Stomach (tissue), 19 donors: ENCODE measurements at places on chromosomes 11 and 22. TPM values are rescaled to one million over a fixed set of nuclear protein-coding genes. Genes with fewer than 3 reads are reported as not detected.

GRCh38 chr11:69924308-69925161 is 105.3 kb upstream of the FGF3 start:
- no peaks in the 10 kb centered on the region for H3K36me3 ChIP-seq
- no peaks in the 10 kb centered on the region for H3K27me3 ChIP-seq
- no peak overlapping the region for H3K27ac ChIP-seq
- no peak for DNase-seq
- H3K4me1 ChIP-seq: peaks cover 8% of the 10 kb centered on the region

DNA sequence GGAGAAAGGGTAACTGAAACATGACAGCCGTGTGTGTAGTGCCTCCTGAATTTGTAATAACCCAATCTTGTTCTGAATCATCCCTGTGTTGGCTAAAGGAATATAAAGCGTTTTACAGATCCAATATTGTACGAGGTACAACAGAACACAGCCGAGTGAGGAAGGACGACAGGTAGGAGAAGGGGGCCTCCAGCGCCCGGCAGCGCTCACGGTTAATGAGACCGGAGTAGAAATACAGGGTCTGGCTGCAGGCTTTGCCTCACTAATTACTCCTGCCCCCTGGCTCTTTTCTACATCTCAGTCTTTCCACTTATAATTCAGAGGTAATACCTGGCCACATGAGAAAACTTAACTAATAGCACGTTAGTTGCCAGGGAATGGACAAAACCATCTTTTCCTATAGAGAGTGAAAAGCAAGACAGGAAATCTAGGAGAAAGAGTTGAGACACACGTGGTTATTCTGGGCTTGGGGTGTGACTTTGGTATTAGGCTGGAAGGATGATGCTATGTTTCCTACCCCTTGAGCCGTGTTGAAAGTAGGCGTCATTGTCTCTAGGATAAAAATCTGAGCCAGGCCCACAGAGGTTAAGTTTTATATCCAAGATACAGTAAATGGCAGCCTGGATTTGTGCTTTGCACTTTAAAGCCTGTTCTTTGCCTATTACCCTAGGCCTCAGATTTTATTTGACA is 54.1 kb downstream of the GRIK4 start:
- DNase-seq: no peak
- H3K4me3 ChIP-seq: no peak overlapping the region
- H3K4me1 ChIP-seq: peaks cover 20% of the 10 kb centered on the region
- H3K36me3 ChIP-seq: no peaks in the 10 kb centered on the region

GRCh38 chr11:46437122-46437689 is 45.6 kb upstream of the CHRM4 start:
- no peak for DNase-seq
- H3K27me3 ChIP-seq: no peaks in the 10 kb centered on the region
- H3K27ac ChIP-seq: no peak overlapping the region
- peaks cover 56% of the 10 kb centered on the region for H3K36me3 ChIP-seq

DNA sequence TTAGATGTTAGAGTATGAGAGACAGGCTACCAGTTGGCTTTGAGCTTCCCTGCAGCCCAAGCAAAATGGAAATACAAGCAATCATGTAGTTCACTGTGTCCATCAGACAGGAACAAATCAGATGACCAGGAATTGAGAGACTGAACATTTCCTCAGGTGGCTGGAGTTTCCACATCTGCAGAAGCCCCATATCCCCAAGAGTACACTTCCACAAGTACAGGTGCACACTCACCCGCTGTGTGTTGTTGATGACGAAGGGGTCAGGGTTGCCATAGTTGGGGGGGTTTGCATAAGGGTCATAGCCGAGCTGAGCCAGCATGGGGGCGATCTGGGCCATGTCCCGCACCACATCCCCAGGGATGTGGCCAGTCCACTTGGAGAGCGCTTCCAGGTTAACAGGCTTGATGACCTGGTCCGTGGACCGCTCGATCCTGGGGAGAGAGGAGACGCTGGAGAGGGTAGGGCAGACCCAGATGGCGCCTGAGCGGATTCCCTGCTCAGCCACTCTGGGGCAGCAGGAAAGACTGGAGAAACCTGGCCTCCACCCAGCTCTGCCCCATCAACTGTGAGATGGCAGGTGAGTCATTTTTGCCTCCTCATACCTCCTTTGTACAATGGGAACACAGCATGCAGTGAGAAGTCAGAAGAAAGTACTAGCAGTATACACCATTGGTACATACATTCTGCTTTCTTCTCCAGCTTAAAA is 23.9 kb upstream of the TFIP11 start:
- no peak overlapping the region for H3K27ac ChIP-seq
- no peaks in the 10 kb centered on the region for H3K4me1 ChIP-seq
- H3K36me3 ChIP-seq: peaks cover 63% of the 10 kb centered on the region
- H3K4me3 ChIP-seq: no peak overlapping the region
- DNase-seq: no peak
- no peaks in the 10 kb centered on the region for H3K27me3 ChIP-seq

FOLR3 gene
- total RNA-seq: 36.8 TPM

BEST1 gene
- total RNA-seq: 1.2 TPM

DNA sequence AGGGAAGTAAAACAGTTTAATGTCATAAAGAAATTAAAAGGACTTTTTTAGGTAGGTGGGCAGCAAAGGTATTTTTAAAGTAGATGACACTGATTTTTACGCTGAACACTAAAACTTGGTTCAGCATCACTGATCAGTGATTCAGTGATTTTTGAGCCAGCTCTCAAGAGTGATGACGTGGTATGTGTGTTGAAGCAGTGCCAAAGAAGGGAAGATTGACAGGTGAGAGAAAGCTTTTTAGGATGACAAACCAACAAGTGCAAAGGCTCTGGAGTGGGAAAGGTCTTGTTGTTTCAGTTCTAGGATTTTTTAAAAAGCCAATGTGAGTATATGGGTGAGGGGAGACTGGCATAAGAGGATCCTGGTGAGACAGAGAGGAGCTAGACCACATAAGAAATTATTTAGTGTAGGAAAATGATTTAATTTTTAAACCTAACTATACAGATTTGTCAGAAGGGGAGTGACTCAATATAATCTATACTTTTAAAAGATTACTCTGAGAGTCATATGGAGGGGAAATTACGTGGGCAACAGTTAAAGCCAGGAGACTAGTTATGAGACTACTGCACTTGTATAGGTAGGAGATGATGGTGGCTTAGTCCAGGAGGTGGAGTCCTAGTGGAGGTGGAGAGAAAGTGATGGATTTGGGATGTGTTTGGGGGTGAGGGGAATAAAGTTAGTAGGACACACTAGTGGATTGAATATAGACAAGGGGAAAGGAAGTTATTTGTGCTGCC is 17.6 kb upstream of the CALCB start:
- no peak for DNase-seq
- no peaks in the 10 kb centered on the region for H3K27me3 ChIP-seq
- H3K4me3 ChIP-seq: no peak overlapping the region
- H3K36me3 ChIP-seq: no peaks in the 10 kb centered on the region
- no peak overlapping the region for H3K27ac ChIP-seq
- H3K4me1 ChIP-seq: no peaks in the 10 kb centered on the region

DNA sequence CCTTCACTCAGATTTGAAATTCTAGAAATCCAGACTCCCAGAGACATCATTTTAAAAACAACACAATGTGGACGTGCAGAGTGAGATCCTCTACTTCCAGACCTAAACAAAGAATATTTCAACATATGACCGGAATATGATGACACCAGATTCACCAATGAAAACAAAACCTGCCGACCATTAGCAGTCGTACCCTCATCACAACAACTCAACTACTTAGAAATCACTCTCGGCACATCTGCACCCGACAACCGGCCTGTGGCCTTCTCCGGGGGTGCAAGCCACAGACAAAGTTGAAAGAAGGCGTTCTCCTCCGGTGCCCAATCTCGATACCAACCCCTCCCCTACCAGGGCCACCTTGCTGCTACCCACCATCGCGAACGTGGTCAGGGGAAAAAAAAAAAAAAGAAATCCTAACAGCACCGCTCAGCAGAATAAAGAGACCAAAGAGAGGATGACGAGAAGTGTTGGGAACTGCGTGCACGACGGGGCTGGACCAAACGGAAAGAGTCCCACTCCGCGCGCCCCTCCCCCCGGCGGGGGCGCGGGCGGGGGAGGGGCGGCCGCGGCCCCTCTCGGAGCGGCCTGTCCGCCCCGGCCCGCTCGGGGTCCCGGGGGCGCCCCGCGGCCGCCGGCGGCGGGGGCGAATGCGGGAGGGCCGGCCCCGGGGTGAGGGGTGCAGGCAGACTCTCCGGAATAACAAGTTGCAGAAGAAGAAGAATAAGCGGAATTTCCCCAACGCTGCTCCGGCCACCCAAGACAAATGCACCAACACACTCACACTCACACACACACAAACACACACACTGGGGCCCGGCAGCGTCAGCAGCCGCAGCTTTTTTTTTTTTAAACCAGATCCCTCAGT is 1.7 kb downstream of the PHF21A start:
- peak; percentile 39 for DNase-seq
- peak overlapping the region; percentile 98 for H3K27ac ChIP-seq
- peaks cover 11% of the 10 kb centered on the region for H3K4me1 ChIP-seq
- H3K4me3 ChIP-seq: peak overlapping the region; percentile 82
- H3K27me3 ChIP-seq: no peaks in the 10 kb centered on the region

- no peaks in the 10 kb centered on the region for H3K27me3 ChIP-seq
- H3K36me3 ChIP-seq: peaks cover 10% of the 10 kb centered on the region
- no peak overlapping the region for H3K27ac ChIP-seq
- peak; percentile 88 for DNase-seq
These were observed 8.6 kb downstream of the MRPL11 start for GRCh38 chr11:66429983-66430602.

- no peak overlapping the region for H3K27ac ChIP-seq
- H3K4me1 ChIP-seq: no peaks in the 10 kb centered on the region
- H3K36me3 ChIP-seq: no peaks in the 10 kb centered on the region
- DNase-seq: no peak
- peaks cover 41% of the 10 kb centered on the region for H3K27me3 ChIP-seq
These were observed 17.4 kb upstream of the TMPRSS6 start for GRCh38 chr22:37126882-37127281.

APOBEC3H gene
- total RNA-seq: not detected

DNA sequence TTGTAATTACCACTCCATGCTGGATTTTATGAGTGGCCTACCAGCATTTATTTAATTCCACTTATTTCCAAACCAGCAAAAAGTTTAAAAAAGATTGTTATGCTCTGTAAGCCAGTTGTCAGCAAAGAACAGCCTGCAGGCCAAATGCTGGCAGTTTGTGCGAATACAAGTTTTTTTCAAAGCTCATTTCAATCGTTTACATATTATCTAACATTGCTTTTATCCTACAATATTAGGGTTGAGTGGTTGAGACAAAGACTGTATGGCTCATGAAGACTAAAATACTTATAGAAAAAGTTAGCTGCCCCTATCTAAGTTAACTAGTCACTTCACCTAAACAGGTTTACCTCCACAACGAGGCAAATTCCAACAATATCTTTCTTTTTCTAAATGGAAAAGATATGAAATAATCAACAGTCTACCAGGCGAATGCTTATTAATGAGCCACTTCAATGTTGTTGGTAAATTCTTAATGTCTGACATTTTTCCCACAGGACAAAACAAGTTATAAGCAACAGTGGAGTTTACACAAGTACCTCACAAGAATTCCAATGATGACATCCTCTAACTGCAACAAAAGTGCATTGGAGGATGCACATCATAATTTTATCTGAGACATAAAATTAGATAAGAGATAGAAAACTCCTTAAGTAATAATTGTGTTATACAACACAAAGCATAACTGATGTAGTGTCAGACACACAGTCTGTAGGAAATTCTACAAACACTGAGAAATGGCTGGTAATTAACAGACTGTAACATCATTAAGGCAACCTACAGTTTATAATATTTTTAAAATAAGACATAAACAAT is 35.8 kb upstream of the POU2AF2 start:
- no peaks in the 10 kb centered on the region for H3K27me3 ChIP-seq
- no peaks in the 10 kb centered on the region for H3K36me3 ChIP-seq
- DNase-seq: no peak
- H3K4me3 ChIP-seq: no peak overlapping the region
- H3K27ac ChIP-seq: no peak overlapping the region

RPS19BP1 gene
- 36.9 TPM for total RNA-seq

DNA sequence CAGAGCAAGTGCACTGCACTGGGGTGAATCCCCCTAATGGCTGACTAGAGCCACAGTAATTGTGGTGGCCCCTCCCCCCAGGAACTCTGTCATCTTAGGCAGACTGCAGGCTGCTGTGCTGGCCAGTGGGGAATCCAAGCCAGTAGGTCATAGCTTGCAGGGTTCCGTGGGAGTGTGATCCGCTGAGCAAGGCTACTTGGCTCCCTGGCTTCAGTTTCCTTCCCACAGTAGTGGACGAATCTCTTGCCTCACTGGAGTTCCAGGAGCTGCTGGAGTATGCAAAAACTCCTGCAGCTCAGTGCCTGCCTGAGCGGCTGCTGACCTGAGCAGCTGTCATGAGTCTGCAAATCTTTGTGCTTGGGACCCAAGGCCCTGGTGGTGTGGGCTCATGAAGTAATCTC is 13.2 kb downstream of the OOSP3 start:
- H3K36me3 ChIP-seq: no peaks in the 10 kb centered on the region
- no peaks in the 10 kb centered on the region for H3K27me3 ChIP-seq
- no peaks in the 10 kb centered on the region for H3K4me1 ChIP-seq

DNA sequence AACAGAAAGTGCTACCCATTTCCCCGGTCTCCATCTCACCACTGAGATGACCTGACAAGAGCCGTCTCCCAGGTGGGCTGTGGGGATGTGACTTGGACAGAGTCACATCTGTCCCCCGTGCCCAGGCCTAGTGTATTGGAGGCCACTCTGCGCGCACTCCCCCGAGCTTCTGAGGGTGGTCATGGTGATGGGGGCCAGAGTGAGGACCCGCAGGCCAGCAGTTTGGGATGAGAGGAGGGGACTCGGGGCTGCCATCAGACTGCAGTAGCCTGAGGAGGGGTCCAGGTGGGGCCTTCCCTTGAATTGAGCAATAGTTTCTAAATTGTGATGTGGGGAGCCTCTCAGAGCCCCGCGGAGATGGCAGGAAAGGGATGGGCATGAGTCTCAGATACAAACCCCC is 852.6 kb downstream of the TBC1D22A start:
- H3K4me3 ChIP-seq: no peak overlapping the region
- no peaks in the 10 kb centered on the region for H3K4me1 ChIP-seq
- no peaks in the 10 kb centered on the region for H3K36me3 ChIP-seq
- no peak overlapping the region for H3K27ac ChIP-seq
- no peak for DNase-seq

ZBTB44 gene
- total RNA-seq: 123 TPM

DNA sequence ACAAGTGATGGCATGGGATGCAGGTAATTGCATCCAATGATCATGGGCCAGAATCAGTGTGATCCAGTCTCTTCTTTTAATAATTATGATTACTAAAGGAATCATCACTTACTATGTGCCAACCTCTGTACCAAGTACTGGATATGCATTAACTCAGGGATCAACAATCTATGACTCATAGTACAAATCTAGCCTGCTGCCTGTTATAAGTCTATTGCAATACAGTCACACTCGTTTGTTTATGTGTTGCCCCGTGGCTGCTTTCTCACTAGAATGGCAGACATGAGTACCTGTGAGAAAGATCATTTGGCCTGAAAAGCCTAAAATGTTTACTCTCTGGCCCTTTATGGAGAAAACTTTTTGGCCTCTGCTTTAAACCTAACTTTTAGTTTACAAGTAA is 45.0 kb downstream of the OR6Q1 start:
- H3K36me3 ChIP-seq: no peaks in the 10 kb centered on the region
- H3K4me1 ChIP-seq: no peaks in the 10 kb centered on the region
- H3K27ac ChIP-seq: no peak overlapping the region
- DNase-seq: no peak

- no peaks in the 10 kb centered on the region for H3K27me3 ChIP-seq
- no peak overlapping the region for H3K4me3 ChIP-seq
- no peaks in the 10 kb centered on the region for H3K4me1 ChIP-seq
- DNase-seq: no peak
These were observed 72.7 kb upstream of the RTL6 start for GRCh38 chr22:44570476-44571445.
